ENCODE measurements at places on chromosomes 5 and 9.

GRCh38 chr9:90815183-90815943, 13.7 kb downstream of the SYK start:
- no peak for DNase-seq

DNA sequence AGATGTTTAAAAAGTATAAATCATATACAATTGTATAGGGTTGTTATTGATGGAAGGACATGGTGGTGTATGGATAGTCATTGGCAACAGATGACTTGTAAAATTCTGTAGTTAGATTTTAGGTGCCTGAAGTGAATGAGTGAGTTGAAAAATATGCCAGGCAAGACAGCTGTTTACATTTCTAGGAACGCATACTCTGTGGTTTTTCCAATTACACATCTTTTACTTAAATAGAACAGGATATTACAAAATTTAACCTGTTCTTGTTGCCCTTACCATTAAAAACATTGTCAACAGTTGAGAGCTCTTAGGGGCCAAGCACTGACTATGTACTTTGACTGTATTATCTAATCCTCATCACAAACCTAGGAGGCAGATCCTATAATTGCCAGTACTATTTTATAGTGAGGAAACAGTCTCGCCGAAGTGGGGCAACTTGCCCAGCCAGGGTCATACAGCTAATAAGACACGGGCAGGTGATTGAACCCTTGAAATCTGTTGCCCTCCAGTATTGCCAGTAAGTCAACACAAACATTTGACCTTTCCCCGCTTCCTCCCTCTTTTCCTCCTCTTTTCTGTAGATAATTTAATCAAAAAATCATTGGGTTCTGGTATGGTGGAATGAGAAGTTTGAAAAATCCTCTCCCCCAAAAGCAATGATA, 88.6 kb downstream of the MACROH2A1 start:
- no peak for DNase-seq

GRCh38 chr5:102767862-102768261, 12.8 kb downstream of the PAM start:
- DNase-seq = no peak

GRCh38 chr9:102631559-102631958, 363.6 kb upstream of the CYLC2 start:
- no peak for DNase-seq

DNA sequence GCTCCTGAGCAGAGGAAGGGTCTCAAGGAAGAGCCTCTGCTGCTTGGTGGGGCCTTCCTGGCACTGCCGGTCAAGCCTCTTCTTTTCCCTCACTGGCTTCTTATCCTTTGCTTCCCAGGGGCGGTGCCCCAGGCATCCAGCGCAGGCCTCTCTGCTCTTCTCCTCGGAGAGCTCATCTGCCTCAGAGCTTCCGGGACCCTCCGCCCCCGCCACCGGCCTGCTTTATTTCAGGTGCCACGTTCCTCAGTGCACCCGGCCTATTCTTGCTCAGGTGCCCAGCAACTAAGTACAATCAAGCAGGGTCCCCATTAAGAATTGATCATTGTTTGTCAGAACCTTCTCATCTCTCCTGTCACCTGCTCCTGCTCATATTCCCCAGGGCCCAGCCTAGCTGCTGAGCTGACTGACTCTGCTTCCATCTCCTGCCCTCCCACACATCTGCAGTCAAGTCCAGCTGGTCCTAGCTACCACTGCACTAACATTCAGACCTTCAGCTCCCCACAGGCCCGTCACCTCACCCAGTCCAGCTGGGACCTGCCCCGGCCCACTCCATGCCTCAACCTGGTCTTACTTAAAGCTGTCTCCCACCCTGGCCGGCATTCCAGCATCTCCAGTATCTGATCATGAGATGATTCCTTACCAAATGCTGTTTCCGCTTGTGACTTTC, 114.3 kb upstream of the BOD1 start:
- no peak for DNase-seq
